ENCODE measurements at places on chromosomes 6 and 20. TPM values are rescaled to one million over a fixed set of nuclear protein-coding genes. Genes with fewer than 3 reads are reported as not detected.

The CCR6 gene
- total RNA-seq = not detected

The SLC22A1 gene
- total RNA-seq = not detected

The MMP24 gene
- total RNA-seq = 0.06 TPM

The GJA10 gene
- total RNA-seq = not detected

The C6orf163 gene
- 0.44 TPM for total RNA-seq

The SIRPA gene
- 21.4 TPM for total RNA-seq

The ISM1 gene
- not detected for total RNA-seq

The AIF1 gene
- not detected for total RNA-seq

The REM1 gene
- total RNA-seq = 1.2 TPM

The PLN gene
- total RNA-seq = not detected

Data from cardiac ventricle fibroblast (primary cell).